NCI-H2081 (cell line): ENCODE measurements at places on chromosomes 1 and 21.

GRCh38 chr1:245310571-245311531 lies 156.1 kb downstream of the KIF26B start:
- peak; percentile 10 for DNase-seq

DNA sequence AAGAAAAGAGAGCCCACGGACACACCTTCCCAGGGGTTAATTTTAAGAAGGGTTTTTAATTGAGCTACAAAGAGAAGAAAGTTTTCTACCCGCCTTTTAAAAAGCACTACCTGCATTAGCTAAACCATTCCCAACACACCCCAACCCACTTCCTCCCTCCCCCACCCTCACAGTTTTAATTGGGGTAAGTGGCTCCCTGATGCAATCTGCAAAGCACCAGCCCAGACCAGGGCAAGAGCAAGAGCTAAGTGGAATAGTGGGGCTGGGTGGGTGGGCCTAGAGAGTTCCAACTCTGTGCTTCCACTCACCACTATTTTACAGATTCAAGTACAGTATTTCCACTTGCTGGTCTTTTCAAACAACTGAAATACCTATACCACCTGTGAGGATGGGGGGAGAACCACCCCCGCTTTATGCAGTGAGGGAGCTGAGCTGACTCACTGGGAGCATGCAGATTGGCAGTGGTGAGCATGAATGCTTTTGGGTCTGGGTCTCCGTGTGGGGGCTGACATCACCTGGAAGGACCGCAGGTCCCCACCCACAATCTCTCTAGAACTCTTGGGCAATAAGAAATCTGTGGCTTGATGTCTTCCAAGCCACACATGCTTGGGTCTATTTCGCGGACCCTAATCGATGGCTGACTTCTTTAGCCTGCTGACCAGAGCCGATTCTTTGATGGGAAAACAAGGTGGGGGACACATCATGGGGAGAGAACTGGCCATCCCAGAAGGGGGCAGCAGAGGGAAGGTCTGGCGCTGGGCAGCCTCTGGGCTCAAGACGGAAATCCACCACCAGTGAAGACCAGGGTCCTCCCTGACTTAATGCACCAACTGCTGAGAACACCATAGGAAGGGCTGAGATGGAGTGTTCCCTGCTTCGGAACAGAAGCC lies 95.5 kb downstream of the SSBP3 start:
- DNase-seq: peak; percentile 79

- peak; percentile 87 for DNase-seq
Measured at GRCh38 chr1:212566522-212567479, 41.8 kb upstream of the ATF3 start.

DNA sequence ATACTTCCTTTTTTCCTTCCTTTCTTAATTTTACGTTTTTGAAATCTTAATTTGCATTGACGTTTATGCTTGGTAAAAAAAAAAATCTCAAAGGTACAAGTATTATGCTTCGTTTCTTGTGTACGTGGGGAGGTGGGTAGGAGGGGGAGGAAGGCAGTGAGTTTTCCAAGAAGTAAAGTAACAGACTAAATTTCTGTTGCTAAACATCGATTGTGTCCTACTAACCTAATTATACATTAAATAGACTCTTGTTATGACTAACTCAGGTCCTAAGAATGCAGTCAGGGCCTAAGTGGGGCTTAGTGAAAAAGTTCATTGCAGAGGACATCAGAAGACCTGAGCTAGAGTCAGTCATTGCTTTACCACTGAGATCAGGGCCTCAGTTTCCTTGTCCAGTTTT lies 17.5 kb downstream of the NEK7 start:
- DNase-seq: no peak

- peak; percentile 60 for DNase-seq
Measured at GRCh38 chr1:212490276-212490675, 57.6 kb downstream of the NENF start.

DNA sequence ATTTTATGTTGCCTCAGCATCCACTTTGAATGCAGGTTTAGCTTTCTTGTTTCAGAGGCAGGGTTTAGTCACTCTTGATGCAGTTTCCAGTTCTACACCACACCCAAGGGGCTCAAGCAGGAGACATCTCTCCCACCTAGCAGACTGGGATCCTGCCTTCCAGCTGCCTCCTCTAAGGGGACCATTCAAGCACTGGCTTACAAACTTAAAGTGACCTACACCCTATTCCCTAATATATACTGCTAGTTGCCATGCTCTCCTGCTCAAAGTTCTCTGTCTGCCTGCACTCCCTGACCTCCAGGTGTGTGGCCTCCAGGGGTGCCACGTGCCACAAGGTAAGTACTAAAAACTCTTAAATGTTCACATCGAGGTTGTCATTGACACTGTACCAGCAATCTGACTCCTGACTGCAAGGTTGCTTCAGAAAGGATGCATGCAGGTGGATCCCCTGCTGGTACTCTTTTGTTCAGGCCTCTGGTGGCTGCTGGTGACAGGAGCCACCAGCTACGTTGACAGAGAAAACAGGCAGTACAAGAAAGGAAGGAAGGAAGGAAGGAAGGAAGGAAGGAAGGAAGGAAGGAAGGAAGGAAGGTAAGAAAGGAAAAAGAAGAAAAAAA lies 185.9 kb downstream of the COQ8A start:
- peak; percentile 2 for DNase-seq

DNA sequence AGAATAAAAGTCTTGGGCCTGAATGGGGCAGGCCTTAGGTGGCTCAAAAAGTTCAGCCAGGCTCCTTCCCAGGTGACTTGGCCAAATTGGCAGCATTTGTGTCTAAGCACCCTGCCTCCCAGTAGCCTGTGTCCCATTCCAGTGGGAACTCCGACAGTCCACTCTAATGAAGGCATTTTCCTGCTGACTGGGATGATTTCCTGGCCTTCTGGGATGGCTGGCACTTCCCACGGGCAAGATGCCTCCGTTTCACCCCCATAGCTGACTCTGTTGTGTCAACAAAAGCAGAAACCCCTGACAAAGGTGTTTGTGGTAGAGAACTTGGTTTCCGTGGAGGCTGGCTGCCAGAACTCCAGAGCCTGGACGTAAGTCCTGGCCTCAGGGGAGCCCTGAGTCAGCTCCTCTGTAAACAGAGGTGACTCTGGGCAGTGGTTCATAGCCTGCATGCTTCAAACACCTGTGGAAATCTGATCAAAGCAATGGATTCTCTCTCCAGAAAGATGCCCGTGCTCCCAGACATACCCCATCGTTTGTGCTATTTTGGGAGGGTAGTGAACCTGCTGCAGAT lies 36.6 kb downstream of the WNT3A start:
- DNase-seq: no peak

DNA sequence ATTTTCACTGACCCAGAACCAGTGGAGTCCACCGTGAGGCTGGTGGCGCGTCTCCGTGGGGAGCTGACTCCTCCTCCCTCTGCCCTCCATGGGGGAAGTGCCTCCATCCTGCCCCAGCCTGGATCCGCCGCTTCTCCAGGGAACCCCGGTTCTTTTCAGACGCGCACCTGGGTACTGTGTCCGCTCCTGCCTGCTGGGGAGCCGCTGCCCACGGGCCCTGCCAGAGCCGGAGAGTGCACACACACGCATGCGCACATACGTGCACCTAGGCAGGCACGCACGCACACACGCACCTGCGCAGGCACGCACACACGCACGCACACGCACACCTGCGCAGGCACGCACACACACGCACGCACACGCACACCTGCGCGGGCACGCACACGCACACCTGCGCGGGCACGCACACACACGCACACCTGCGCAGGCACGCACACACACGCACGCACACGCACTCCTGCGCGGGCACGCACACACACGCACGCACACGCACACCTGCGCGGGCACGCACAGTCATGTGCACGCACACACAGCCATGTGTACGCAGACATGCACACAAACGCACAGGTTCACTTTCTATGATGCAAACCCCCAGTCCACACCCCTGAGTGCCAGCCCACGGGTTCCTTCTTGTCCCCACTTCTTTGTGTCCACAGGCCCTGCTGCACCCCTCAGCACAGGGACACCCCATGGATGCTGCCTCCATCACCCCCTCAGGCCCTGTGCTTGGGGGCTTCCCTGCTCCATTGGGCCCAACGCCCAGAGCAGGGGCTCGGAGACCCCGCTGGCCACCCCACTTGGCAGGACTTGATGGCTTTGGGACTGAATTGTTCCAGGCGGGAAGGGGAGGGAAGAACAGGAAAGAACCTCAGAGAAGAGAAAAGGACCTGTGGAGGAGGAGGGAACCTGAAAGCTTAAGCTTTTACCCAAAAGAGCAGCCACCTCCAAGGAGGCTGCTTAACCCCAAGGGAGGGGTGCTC lies 42.7 kb downstream of the MORN1 start:
- DNase-seq: no peak

DNA sequence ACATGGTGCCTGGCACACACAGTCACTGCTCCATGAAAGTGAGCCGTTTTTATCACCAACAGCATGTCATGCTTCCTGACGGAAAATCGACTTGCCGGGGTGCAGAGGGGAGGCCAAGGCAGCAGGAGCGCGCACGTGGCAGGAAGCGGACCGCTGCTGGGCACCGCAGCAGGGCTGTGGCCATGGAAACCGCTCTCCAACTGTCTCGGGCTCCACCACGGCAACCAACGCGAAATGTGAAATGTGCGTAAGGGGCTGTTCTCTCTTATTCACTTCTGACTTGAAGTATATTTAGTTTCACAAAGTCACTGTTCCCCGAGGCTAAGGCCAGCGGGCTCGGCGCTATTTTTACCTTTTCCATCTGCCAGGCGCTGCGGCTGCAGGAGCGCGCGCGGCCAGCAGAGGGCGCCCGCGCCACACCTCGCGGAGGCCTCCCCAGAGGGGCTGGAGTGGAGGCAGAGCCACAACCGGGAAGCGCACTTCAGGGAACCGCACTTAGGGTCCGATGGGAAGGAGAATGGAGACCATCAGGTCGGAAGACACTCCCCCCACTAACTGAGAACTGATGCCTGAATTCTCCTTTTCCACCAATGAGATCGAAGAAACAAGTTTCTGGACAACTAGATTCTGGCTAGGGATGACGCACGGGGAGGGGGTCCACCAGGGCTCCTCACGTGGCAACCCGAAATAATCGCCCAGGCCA lies 19.7 kb downstream of the RCC2 start:
- DNase-seq: no peak

DNA sequence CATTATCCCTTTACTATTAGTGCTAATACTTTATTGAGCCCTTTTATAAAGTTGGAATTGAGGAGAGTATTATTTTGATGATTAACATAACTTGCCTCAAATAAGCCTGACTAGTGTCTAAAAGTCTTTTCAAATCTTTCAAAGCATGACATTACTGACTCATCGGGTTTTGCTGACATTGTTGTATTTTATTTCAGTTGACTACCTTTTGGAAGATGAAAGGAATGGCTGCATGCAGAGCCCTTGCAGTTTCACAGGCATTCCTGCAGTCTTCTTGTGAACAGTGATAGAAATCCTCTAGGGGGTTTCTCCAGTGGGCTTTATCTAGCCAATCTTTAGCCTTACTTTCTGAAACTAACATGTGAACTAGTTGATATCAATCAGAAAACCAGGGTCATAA lies 43.0 kb upstream of the TMEM61 start:
- DNase-seq: no peak

- no peak for DNase-seq
Measured at GRCh38 chr1:227731241-227731677, 3.8 kb downstream of the JMJD4 start.

DNA sequence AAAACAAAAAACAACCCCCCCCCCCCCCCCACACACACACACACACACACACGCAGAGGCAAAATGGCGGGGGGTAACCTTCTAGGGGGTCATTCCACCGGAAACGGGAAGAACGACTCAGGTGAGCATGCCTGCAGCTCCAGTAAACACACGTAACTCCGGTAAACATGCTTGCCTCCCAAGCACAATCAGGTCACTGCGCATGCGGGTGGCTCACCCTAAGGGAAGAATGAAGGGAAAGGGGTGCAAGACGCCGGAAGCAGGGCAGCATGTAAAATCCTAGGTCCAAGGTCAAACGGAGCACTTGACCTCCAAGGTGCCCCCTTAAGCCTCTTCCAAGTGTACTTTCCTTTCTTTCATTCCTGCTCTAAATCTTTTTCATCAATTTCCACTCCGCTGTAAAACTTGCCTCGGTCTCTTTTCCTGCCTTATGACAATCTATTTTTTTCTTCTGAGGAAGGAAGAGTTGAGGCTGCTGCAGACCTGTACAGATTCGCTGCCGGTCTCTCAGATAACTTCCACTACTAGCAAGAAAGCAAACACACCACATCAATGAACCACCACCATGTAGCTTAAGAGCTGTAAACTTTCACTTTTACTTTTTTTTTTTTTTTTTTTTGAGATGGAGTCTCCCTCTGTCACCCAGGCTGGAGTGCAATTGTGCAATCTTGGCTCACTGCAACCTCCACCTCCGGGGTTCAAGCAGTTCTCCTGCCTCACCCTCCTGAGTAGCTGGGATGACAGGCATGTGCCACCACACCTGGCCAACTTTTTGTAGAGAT lies 21.0 kb upstream of the CBR3 start:
- no peak for DNase-seq

- DNase-seq: peak; percentile 24
Measured at GRCh38 chr1:84163123-84163931, 19.3 kb downstream of the PRKACB start.

GRCh38 chr1:47658161-47658920 lies 220.5 kb downstream of the FOXD2 start:
- DNase-seq: no peak

- DNase-seq: no peak
Measured at GRCh38 chr1:234980645-234981396, 147.8 kb downstream of the TOMM20 start.

DNA sequence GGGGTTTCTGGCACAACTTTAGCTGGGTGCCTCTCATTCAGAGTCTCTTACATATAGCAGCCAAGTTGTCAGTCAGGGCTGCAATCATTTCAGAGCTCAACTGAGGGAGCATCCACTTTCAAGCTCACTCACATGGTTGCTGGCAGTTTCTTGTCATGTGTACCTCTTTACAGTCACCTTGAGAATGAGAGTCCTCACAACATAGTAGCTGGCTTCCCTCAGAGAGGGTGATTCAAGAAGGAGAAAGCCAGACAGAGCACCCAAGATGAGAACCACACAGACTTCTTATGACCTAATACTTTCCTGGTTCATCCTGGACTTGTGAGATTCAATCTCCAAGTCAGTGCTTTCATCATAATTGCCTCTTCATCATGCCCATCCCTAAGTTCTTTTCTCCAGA lies 57.2 kb downstream of the DPT start:
- DNase-seq: no peak

- DNase-seq: no peak
Measured at GRCh38 chr1:21608798-21609197, 60.4 kb downstream of the RAP1GAP start.

DNA sequence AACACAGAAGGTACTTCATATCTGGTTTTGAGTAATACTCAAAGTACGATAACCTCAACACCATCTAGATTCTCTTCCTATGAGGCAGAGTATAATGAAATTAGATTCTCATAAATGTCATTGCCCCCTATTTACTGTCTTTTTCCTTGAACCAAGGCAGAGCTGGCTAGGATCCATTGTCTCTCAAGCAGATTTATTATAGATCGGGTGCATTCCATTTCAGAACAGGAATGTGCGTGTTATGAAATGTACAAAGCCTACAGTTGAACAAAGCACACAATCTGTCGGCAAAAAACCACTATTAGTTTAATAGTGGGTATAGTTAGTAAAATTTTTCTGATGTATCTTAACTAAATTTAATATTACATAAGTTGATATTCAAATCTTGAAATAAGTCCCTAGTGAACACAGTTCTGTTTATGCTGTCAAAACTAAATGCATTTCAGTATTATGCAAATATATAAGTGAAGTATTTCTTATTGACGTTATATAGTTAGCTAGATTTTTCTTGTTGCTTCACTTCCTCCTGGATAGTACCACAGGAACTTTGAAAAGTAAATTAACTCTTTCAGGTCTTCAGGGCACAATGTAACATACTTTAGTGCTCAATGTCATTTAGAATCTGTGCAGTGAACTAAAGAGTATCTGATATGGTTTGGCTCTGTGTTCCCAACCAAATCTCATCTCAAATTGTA lies 92.1 kb downstream of the DDAH1 start:
- DNase-seq: no peak
